SK-N-SH (cell line): ENCODE measurements at places on chromosomes 5 and 9.

- no peak for DNase-seq
Measured at GRCh38 chr5:67971223-67971830, 244.2 kb upstream of the PIK3R1 start.

DNA sequence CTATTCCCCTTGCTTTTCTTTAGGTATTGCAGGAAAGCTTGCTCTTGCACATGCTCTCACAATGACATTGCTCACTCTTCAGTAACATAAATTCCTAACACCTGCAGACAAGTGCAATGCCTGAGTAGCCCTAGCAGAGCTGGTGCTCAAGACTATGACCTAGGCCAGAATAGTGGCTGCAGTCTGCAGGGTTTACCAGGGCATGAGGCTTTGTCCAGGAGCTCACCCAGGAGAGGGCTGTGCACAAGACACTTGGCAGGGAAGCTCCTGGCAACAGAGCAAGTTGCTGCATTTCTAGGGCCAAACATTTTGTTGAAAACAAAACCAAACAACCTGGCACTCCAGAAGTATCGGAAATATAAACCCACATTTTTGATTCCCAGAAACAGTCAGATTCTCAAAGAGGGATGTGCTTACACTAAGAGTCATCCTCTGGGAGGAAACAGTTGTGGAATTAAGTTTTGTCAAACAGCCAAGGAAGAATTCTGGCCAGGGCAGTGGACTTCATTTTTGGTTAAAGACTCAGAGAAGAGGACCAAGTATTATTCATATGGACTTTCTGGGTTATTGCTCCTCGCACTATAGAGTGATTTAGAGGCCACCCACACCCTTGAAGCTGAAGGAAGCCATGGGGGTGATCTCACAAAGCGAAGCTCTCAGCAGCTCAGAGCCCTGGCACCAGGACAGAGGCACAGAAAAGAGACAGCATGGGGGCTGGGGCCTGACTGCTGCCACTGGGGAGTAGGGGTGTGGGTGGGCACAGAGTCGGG lies 44.9 kb downstream of the MACROH2A1 start:
- DNase-seq: no peak

DNA sequence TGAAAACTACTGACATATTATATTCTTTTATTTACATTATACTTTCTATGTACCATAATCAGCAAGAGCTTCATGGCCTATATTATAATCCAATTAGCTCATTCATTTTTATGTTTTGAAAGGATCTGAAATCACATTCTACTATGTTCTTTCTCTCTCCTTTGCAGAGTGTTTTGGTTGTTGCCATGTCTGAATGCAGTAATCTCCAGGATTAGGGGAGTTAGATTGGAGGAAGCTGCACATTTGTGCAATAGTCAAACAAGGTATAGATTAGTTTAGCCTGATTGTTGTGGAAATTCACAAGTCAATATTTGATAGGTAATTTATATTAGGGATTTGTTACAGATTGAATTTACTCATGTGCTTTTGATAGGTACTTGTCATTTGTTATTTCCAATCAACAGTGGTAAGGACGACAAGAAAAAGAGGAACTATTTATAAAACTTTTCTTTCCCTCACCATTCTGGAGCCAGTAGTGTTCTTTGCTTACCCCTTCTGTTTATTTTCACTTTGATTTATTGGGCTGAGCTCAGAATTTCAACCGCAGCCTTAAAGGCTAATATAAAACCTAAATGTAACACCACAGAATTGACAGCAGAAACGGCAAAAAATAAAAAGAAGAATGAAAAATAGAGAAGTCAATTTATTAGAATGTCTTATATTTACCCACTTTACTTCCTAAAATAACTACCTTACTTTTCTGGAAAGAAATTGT lies 597.0 kb downstream of the CHSY3 start:
- no peak for DNase-seq

- DNase-seq: peak; percentile 34
Measured at GRCh38 chr5:23208959-23209431, 298.4 kb upstream of the PRDM9 start.

DNA sequence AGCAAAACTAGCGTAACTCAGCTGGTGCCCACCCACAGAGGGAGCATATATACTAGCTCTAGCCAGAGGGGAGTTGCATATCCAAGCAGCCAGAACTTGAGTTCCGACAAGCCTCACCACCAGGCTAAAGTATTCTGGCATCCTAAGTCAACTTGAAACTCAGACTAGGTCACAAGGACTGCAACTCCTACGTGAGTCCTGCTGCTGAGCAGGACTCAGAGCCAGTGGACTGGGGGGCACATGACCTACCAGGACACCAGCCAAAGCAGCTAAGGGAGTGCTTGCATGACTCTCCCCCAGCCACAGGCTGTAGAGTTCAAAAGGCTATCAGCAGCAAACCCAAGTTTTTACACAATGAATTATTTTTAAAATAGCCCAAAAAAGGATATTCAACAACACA lies 26.1 kb downstream of the SPDL1 start:
- no peak for DNase-seq

- DNase-seq: no peak
Measured at GRCh38 chr9:78288214-78288892, 8.6 kb upstream of the PSAT1 start.

DNA sequence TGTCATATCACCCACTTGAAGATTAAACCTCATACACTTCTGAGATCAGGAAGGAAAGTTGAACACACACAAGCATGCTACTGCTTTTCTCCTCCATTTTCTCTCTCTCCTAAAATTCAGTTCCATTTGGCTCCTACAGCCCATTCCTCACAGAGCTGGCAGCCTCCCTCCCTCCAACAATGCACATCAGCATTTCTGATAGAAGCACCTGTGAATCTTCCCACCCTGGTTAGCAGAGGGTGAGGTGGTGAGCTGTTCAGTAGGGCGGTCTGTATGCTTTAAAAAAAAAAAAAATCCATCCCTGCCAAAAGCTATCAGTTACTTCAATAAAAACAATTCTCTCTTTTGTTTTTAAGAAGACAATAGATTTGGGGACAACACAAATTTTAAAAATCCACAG lies 463.2 kb upstream of the KIF2A start:
- DNase-seq: no peak

DNA sequence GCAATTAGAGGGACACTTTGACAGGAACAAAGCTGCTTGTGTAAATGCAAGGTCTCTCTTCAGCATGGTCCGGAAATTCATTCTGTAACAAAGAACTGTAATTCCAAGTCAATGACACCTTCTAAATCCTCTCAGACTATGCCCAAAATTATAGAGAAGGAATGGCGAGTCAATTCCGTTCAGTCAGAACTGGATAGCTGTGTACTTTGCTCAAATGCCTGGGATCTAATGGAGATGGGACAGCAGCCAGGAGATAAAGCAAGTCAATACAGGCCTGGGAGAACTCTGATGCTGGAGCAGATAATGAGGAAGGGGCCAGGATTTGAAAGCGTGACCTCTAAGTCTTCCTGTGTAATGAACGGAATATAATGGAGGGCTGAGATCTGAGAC lies 96.4 kb upstream of the SPRY4 start:
- peak; percentile 73 for DNase-seq

- DNase-seq: no peak
Measured at GRCh38 chr9:35106343-35106730, 3.4 kb upstream of the STOML2 start.

DNA sequence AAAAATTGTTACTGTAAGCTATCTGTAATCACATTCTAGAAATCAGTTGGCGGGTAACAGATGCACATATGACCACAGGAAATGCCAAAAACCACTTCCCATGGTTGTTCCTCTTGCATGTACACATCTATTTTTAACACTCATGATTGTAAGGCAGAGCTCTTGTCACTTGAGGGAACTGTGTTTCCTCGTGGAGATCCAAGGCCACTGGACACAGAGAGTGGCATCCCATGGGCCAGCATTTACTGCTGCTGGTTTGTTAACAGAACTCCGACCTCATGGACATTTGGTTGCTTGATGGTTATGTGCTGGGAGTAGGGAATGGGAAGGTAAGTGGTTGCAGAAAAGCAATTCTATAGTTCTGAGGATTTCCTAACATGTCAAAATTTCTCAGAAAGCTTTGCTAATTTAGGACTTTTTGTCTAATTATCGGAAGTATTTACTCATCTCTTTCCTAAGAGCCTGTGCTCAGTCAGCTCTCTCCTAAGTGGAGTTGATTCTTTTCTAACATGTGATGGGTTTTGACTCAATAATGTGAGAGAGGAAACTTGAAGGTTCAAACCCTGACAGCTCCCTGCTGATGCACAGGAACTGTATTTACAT lies 202.0 kb upstream of the NR3C1 start:
- DNase-seq: no peak

DNA sequence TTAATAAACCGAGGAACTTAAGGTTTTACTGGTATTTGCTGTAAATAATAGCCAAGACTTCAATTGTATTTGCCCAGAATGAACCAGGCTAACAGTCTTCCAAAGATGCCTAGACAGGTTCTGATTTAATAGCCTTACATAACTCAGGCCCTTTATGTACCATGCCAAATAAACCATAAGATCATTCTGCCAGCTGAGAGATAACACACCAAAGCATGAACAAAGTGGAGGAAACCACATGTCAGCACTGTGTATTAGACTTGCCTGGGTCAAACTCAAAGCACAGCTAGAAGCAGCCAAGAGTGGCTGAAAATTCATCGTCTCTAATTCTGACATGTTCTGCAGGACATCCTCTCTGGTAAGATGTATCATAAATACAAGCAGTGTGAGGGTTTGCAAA lies 319.3 kb upstream of the ZNF608 start:
- DNase-seq: no peak

- DNase-seq: no peak
Measured at GRCh38 chr5:66367814-66368541, 223.9 kb downstream of the SREK1 start.

DNA sequence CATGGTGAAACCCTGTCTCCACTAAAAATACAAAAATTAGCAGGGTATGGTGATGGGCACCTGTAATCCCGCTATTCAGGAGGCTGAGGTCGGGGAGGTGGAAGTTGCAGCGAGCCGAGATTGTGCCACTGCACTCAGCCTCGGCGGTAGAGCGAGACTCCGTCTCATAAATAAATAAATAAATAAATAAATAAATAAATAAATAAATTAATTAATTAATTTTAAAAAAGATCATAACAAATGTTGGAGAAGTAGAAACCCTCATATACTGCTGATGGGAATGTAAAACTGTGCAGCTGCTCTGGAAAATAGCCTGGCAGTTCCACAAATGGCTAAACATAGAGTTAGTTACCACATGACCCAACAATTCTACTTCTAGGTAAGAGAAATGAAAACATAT lies 39.3 kb downstream of the EPB41L4B start:
- no peak for DNase-seq

DNA sequence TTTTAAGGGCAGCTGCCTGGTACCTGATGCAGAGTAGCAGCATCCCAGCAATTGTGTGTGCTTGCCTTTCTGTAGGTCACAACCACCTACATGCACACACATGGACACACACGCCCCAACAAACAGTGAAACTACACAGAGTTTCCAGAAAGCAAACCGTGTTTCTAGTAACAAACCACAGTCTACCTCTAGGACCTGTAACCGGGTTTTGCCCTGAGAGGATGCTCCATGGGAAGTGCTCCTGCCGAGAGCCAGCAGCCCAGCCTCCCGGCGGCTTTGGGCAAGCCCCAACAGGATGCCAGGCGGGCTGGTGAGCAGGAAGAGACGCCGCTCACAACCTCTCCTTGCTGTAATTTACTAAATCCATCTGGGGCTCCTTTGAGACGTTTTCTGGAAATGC lies 4.1 kb upstream of the TCF7 start:
- DNase-seq: no peak

GRCh38 chr9:114275246-114276004 lies 47.5 kb upstream of the ORM1 start:
- DNase-seq: no peak

DNA sequence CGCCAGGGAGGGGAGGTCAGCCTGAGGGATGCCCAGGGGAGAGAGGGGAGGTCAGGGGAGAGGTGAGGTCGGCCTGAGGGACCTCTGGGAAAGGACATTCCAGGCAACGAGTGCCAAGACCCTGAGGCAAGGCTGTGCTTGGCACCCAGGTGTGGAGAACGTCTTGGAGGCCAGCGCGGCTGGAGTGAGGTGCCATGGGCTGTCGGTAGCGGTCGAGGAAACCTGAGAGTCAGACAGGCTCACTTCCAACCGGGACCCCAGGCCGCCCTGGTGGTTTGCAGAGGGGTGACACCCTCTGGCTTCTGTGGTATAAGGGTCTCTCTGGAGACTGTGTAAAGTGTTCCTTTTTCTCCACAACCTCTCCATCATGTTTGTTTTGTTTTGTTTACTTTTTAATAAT lies 82.9 kb downstream of the CACNA1B start:
- no peak for DNase-seq

GRCh38 chr5:119396030-119396664 lies 40.3 kb downstream of the TNFAIP8 start:
- DNase-seq: no peak

DNA sequence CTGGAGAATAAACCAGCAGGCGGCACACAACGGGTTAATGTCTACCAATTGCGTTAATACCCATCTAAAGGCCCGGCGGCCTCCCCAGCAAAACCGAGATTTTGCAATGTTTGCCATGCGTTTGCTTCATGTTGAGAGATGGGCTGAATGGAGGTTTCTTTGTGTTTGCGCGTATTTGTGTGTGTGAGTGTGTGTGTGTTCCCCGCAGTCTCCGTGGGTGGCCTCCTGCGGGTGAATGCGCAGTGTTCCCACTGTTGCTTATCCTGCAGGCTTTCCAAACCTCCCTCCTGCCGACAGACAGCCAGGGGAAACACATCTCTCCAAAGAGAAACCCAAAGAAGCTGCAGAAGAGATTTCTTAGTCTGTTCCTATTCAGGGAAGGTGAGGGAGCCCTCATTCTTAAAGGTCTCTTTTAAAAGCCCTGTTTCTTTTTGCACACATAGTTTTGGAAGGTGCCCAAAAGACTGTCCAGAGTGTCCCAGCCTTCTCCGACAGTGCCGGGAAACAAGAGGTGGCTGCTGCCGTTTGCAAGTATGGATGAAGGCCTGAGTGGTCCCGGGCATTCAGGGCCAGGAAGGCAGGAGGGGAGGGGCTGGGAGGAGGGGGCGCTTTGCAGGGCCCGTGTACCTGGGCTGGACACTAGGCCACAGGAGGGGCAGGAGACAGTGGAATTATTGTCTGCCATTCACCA lies 103.8 kb upstream of the ERCC6L2 start:
- DNase-seq: no peak

- DNase-seq: no peak
Measured at GRCh38 chr5:149765932-149766331, 35.8 kb downstream of the PPARGC1B start.

- DNase-seq: no peak
Measured at GRCh38 chr5:158990979-158991775, 108.5 kb downstream of the EBF1 start.

- DNase-seq: no peak
Measured at GRCh38 chr5:141954194-141954593, 3.8 kb downstream of the PCDH12 start.

- peak; percentile 29 for DNase-seq
Measured at GRCh38 chr5:107388141-107388861, 282.4 kb downstream of the EFNA5 start.

GRCh38 chr5:17443333-17444130 lies 54.5 kb upstream of the TAF11L2 start:
- DNase-seq: no peak

DNA sequence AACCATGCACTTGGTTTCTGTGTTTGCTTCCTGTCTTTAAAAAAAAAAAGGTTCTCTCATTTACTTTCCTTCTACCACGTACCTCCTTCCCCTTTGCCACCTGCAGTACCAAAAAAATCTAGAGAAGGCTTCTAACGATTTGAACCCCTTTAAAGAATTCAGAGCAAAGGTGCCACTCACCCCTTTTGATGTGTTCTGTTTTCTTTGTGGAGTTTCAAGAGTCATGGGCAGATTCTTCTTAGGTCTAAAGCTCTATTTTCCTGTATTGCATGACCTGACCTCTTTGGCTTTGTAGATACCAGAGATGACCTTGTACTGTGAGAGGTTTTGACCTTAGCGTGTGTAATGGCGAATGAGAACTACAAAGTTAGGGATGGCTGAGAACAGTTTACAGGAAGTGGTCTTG lies 29.0 kb downstream of the TXNDC8 start:
- DNase-seq: no peak
